ENCODE measurements at places on chromosomes 13 and 19. TPM values are rescaled to one million over a fixed set of nuclear protein-coding genes. Genes with fewer than 3 reads are reported as not detected.

GRCh38 chr13:73902296-73902695 lies 231.9 kb downstream of the KLF12 start:
- DNase-seq: no peak

- no peak for DNase-seq
Observed at GRCh38 chr13:100235311-100235901, 146.5 kb downstream of the PCCA start.

- DNase-seq: no peak
Observed at GRCh38 chr19:32630338-32630737, 44.6 kb downstream of the ANKRD27 start.

GRCh38 chr19:5897189-5897969 lies 6.2 kb downstream of the NDUFA11 start:
- DNase-seq: no peak

DNA sequence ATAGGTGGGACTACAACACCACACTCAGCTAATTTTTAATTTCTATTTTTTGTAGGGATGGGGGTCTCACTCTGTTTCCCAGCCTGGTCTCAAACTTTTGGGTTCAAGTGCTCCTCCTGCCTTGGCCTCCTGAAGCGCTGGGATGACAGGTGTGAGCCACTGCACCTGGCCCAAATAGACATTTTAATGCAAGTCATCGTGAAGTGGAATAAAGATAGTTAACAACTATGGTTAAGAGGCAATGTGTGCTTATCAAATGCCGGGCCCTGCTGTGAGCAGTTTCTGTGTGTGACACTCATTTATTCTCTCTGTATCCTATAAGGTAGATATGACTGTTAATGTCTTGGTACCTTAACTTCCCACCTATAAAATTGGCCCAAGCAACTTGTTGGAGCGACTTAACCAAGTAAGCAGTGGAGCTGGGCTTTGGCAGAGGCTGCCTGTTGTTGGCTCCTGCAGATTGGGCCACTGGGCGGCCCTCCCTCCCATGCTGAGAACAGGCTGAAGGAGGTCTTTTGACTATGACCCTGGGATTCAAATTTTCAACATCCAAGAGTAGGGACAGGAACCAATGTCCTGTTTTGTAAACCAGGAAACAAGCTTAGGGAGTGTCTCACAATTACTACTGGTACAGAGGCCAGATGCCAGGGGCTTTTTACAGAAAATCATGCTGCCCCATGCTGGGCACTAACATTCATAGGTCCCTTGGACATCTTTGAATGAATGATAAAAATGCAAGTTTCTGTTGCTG lies 450.7 kb downstream of the TSHZ3 start:
- DNase-seq: no peak

DNA sequence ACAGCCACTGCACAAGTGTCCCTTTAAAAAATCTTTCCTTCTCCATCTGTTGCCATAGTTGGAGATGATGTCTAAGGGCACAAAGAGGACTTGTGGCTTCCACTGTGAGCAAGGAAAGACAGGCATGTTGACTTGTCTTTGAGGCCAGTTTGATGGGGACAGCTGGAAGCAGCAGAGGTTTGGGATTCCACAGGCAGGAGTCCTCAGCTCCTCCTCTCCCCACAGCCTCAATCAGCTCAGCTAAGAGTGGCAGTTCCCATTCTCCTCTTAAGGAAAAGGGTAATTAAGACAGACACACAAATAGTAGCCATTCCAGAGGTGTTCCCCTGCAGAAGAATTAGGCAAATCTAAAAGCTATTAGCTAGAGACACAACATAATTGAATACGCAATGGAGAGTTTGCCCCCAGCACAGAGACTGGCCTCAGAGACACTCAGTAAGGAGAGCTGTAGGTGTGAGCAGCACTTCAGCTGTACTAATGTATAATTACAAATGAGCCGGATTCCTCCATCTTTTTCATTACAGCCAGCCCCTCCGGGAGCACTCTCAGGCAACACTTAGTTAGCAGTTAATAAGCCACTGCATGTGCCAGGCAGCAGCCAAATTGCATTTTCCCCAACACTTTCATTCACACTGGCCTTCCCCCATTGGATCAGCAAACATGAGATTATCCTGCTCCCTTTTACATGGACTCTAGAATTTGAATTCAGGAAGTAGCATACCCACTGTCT lies 434.0 kb downstream of the FOXO1 start:
- no peak for DNase-seq

DNA sequence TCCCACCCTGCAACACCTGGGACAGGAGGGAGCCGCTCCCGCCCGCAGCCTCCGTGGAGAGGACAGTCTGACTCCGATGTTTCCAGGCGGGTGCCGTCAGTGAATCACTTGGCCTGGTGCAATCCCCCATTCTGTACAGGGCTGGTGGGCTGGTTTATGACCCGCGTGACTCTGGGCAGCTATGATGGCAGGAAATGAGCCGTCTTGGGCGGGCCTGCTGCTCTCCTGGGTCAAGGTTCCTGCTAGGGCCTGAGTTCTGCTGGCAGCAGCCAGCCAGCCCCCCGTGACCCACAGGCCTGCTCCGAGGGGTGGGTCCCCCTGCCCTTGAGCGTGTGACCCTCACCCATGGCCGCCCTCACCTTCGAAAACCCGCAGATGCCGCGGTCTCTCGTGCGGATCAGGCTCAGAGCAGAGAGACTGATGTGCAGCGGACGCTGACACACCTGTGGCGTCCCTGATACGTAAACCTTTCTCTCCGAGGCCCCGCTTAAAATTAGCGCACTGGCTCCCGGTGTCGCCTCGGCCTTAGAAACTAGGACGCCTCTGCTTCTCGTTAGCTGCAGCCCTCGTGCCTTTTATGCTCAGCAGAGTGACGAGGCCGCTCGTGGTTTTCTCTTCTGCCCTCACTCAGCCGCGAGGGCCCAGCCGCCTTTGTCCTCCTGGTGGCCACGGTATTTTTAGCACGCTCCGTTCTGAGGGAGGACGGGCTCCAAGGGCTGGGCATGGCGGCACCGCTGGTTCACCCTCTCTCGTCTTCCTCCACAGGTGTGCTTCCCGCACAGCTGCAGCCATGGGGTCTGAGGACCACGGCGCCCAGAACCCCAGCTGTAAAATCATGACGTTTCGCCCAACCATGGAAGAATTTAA lies 63.4 kb downstream of the KDM4B start:
- DNase-seq: no peak

DNA sequence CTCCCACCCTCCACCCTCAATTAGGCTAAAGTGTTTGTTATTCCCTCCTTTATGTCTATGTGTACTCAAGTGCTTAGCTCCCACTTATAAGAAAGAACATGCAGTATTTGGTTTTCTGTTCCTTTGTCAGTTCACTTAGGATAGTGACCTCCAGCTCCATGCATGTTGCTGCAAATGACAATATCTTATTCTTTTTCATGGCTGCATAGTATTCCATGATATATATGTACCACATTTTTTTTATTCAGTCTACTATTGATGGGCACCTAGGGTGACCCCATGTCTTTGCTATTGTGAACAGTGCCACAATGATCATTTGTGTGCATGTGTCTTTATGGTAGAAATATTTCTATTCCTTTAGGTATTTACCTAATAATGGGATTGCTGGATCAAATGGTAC lies 114.3 kb downstream of the DLEU7 start:
- no peak for DNase-seq

DNA sequence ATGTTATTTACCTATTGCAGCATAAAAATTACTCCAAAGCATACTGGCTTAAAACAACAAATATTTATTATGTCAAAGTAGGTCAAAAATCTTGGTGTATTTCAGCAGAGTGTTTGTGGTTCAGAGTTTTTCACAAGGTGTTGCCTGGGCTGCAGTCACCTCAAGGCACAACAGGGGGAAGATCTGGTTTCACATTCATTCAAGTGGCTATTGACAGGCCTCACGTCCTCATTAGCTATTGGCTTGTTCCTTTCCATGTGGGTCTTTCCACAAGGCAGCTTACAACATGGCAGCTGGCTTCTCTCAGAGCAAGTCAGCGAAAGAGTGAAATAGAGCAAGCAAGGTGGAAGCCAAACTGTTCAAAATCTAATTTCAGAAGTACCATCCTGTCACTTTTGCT lies 602.9 kb downstream of the OLFM4 start:
- DNase-seq: no peak

DNA sequence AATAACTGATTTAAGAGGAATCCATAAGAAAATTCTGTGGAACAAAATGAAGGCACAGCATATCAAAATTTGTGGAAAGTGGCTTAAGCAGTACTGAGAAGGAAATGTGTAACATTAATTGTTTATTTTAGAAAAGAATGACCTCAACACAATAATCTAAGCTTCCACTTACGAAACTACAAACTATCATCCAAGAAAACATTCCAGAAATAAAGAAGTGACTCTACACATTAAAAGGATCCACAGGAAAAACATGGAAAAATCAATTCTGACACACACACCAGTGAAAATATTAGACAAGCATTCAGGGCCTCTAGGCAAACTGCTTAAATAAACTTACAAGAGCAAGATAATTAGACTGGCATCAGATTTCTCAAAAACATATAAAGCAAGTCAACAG lies 14.0 kb downstream of the EXOSC8 start:
- no peak for DNase-seq

GRCh38 chr19:934865-935479 lies 9.1 kb downstream of the ARID3A start:
- DNase-seq: peak; percentile 94

- DNase-seq: no peak
Observed at GRCh38 chr13:33445476-33445875, 159.9 kb upstream of the STARD13 start.

DNA sequence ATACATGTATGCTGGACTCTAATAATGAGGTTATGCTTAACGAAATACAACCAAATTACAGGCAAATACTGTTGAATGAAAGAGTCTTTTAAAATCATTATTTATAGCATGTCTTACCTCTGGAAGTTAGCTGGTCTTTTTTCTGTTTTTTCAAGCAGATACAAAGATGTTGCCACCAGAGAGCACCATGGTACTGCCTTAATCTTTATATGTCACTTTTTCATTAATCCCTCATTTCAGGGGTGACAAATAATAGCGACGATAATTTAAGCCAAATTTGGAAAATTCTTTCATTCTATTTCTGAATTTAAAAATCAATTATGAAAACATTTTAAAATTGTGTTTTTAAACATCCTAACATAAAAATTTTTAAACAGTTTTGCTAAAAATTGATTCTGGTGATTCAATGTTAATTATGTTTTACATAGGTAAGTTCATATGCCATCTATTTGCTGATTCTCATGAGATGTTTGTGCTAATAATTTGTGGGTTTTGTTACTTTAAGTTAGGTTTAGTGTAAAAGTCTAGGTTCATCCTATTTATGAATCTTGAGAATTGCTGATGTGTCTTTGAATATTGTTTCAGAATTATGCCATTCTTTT lies 379.3 kb upstream of the SGCG start:
- DNase-seq: no peak

GRCh38 chr19:13104848-13105711 lies 2.4 kb upstream of the LYL1 start:
- DNase-seq: no peak

DNA sequence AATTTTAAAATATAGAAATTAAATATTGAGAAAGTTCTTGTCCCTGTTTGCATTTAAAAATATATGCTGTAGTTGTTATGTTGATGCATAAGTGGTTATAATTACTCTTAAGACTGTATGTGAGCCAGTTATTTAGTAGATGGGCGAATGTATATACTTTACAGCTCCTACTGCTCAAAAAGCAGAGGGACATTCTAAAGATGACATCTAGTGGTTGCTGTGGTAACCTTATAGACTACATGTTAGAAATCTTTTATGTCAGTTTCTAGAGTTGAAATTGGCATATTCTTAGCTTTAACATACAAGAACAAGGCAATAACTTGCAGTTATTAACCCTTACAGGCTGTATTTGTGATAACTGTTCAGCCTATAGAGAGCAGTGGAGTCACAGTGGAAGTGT lies 160.5 kb downstream of the OLFM4 start:
- no peak for DNase-seq

GRCh38 chr19:10617409-10618121 lies 7.8 kb upstream of the SLC44A2 start:
- no peak for DNase-seq

- DNase-seq: no peak
Observed at GRCh38 chr19:10643172-10643967, 10.8 kb upstream of the ILF3 start.

GRCh38 chr19:41995959-41996797 lies 2.1 kb upstream of the ATP1A3 start:
- no peak for DNase-seq

- DNase-seq: no peak
Observed at GRCh38 chr13:109979228-109979627, 192.8 kb upstream of the IRS2 start.

DNA sequence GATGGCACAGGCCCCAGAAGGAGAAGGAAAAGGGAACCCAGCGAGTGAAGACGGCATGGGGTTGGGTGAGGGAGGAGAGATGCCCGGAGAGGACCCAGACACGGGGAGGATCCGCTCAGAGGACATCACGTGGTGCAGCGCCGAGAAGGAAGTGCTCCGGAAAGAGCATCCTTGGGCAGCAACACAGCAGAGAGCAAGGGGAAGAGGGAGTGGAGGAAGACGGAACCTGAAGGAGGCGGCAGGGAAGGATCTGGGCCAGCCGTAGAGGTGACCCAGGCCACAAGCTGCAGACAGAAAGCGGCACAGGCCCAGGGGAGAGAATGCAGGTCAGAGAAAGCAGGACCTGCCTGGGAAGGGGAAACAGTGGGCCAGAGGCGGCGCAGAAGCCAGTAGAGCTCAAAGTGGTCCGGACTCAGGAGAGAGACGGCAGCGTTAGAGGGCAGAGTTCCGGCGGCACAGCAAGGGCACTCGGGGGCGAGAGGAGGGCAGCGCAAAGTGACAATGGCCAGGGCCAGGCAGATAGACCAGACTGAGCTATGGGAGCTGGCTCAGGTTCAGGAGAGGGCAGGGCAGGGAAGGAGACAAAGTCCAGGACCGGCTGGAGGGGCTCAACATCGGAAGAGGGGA lies 1.1 kb downstream of the PPP1R12C start:
- DNase-seq: no peak

- no peak for DNase-seq
Observed at GRCh38 chr13:34805347-34805746, 136.7 kb upstream of the NBEA start.

GRCh38 chr13:32147976-32148375 lies 116.4 kb downstream of the FRY start:
- no peak for DNase-seq

DNA sequence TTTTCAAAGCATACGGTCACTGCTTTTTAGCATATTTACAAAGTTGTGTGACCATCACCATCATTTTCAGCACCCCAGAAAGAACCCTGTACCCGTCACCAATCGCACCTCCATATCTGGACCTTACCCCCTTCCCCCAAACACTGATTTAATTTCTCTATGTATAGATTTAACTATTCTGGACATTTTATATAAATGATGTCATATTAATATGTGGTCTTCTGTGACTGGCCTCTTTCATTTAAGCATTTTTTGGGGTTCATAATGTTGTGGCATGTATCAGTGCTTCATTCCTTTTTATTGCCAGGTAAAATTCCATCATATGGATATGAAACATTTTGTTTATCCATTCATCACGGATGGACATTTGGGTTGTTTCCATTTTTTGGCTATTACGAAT lies 74.0 kb downstream of the TBC1D4 start:
- no peak for DNase-seq

Gene TEKTIP1
- total RNA-seq: 0.51 TPM

Gene LIM2
- not detected for total RNA-seq

Gene ZNF726
- 0.74 TPM for total RNA-seq

Gene CASP14
- total RNA-seq: not detected

Gene TSEN34
- 24.6 TPM for total RNA-seq

Gene C3
- total RNA-seq: 1,009 TPM

Gene ZNF558
- total RNA-seq: 18.5 TPM

Gene KCNK6
- total RNA-seq: 14.3 TPM

Gene KIR3DL2
- not detected for total RNA-seq

Gene KLK12
- total RNA-seq: not detected

Gene TNFRSF19
- total RNA-seq: 1.5 TPM

Measured in mesenteric fat pad (tissue), 1 donor.